Bronchus fibroblast of lung (primary cell): ENCODE measurements at places on chromosomes 1 and 21. TPM values are rescaled to one million over a fixed set of nuclear protein-coding genes. Genes with fewer than 3 reads are reported as not detected.

Gene SPRR1B
- not detected in 2 replicates for total RNA-seq

Gene PKN2
- total RNA-seq: 12.5 and 14.8 TPM in 2 replicates

Gene ANKRD45
- 0.30 and 0.50 TPM in 2 replicates for total RNA-seq

Gene LEMD1
- not detected in 2 replicates for total RNA-seq

Gene TNFRSF4
- total RNA-seq: 0.17 and 0.30 TPM in 2 replicates
